Natural killer cell (primary cell): ENCODE measurements at places on chromosomes 13 and 19.

DNA sequence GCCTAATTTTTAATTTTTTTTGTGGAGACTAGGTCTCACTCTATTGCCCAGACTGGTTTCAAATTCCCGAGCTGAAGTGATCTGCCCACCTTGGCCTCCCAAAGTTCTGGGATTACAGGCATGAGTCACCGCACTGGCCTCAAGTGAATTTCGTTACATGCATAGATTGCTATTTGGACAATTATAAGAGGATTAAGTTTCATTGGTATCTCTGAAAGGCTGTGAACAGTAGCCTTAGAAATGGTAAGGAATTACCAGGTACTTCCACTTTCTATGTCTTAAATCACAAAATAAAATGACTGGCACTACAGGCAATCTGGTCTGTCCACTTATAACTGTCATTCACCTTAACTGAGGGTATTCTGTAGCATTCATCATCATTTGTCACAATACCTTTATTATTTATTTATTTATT is 2.9 kb upstream of the CCDC9 start:
- no peak overlapping the region for H3K27ac ChIP-seq
- no peak for DNase-seq
- no peak overlapping the region for H3K4me3 ChIP-seq
- peaks cover 22% of the 10 kb centered on the region for H3K4me1 ChIP-seq

- no peaks in the 10 kb centered on the region for H3K4me1 ChIP-seq
- H3K27ac ChIP-seq, result no peak overlapping the region
- no peak for DNase-seq
- H3K27me3 ChIP-seq, result no peaks in the 10 kb centered on the region
Measured at GRCh38 chr19:29375429-29376119, 150.2 kb upstream of the VSTM2B start.

GRCh38 chr13:42653679-42654078 is 79.7 kb downstream of the TNFSF11 start:
- H3K27me3 ChIP-seq, result no peaks in the 10 kb centered on the region
- H3K4me1 ChIP-seq, result no peaks in the 10 kb centered on the region
- DNase-seq, result no peak

DNA sequence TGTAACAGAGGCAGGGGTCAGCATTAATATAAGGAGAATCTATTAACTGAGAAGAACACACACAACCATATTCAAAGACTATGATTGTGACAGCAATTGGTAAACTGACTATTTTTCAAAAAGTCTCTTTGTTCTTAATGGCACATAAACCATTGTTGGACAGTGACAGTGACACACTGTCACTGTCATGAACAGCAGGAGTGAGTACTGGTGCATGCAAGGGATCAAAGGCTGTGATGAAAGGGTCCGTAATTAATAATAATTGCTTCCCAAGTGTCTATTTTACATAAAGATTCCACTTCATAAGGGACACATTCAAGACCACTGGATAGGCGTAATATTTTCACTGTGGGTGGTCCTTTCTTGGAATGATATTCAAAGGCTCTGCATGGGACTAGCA is 50.7 kb downstream of the LHFPL6 start:
- no peaks in the 10 kb centered on the region for H3K4me1 ChIP-seq
- no peak overlapping the region for H3K27ac ChIP-seq
- no peaks in the 10 kb centered on the region for H3K36me3 ChIP-seq
- no peak overlapping the region for H3K4me3 ChIP-seq
- no peaks in the 10 kb centered on the region for H3K27me3 ChIP-seq
- no peak for DNase-seq

GRCh38 chr13:37106642-37107041 is 1.2 kb upstream of the CSNK1A1L start:
- no peak overlapping the region for H3K27ac ChIP-seq
- H3K4me3 ChIP-seq, result no peak overlapping the region
- no peak for DNase-seq
- H3K4me1 ChIP-seq, result no peaks in the 10 kb centered on the region
- H3K36me3 ChIP-seq, result no peaks in the 10 kb centered on the region

GRCh38 chr19:33260628-33261418 is 35.2 kb upstream of the SLC7A10 start:
- peaks cover 26% of the 10 kb centered on the region for H3K4me1 ChIP-seq
- H3K27me3 ChIP-seq, result no peaks in the 10 kb centered on the region
- no peaks in the 10 kb centered on the region for H3K36me3 ChIP-seq
- DNase-seq, result no peak
- no peak overlapping the region for H3K4me3 ChIP-seq

DNA sequence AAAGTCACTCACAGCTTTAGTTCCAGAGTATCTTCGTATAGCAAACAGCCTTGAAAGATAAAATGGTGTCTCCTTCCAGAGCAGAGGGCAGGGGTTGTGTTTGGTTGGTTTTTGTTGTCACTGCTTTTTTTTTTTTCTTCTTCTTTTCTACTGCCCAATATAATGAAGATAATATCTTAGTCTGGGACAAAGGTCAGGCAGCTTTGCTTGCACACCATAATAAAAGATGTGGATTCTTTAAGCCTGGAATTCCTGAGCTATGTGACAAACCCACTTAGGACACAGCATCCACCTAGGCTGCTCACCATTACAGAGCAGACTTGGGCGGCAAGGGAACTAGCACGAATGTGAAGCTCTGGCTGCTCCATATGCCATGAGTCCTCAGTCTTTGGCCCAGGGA is 165.6 kb upstream of the MIR17HG start:
- no peaks in the 10 kb centered on the region for H3K4me1 ChIP-seq
- no peaks in the 10 kb centered on the region for H3K36me3 ChIP-seq
- H3K4me3 ChIP-seq, result no peak overlapping the region

GRCh38 chr13:51276636-51277035 is 54.4 kb downstream of the FAM124A start:
- H3K27ac ChIP-seq, result no peak overlapping the region
- no peaks in the 10 kb centered on the region for H3K4me1 ChIP-seq
- H3K4me3 ChIP-seq, result no peak overlapping the region
- no peak for DNase-seq
- H3K27me3 ChIP-seq, result no peaks in the 10 kb centered on the region

GRCh38 chr19:33368074-33368864 is 5.2 kb upstream of the CEBPG start:
- no peaks in the 10 kb centered on the region for H3K36me3 ChIP-seq
- no peaks in the 10 kb centered on the region for H3K27me3 ChIP-seq
- peaks cover 15% of the 10 kb centered on the region for H3K4me1 ChIP-seq
- no peak overlapping the region for H3K4me3 ChIP-seq
- H3K27ac ChIP-seq, result no peak overlapping the region
- DNase-seq, result no peak
